ENCODE measurements at places on chromosomes 12 and 14.

- DNase-seq: no peak
Measured at GRCh38 chr12:2238111-2238510, 185.3 kb downstream of the CACNA1C start.

- no peak for DNase-seq
Measured at GRCh38 chr14:20757965-20758364, 10.2 kb upstream of the EDDM3B start.

DNA sequence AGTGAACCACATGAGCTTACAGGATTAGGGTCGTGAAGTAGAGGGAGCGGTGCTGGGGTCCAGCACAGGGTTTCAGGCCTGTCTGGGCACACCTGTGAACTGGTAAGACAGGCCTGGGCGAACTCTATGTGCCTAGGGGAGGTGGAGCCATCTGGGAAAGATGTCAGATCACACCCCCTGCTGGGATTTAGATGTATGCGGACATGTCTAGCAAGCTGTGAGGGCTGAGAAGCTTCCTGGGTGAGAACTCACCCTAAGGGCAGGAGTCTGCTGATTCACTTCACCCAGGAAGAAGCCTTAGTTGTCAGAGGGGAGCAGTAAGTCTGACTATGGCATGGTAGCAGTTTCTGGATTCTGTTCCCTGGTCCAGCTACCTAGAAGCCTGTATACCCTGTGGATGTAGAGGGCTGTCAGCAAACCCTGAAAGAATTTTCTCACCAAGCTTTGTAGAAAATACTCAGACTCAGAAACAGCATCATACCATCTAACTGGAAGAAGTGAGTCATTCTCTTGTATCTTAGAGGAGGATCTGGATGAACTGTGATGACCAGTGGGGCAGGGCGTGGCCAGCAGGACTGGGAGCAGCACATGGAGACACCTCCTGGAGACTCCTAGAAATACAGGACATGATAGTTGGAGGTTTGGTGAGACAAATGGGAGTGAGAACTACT, 11.2 kb upstream of the PYGL start:
- DNase-seq: peak; percentile 75

GRCh38 chr12:104649921-104650320, 193.2 kb downstream of the CHST11 start:
- no peak for DNase-seq

DNA sequence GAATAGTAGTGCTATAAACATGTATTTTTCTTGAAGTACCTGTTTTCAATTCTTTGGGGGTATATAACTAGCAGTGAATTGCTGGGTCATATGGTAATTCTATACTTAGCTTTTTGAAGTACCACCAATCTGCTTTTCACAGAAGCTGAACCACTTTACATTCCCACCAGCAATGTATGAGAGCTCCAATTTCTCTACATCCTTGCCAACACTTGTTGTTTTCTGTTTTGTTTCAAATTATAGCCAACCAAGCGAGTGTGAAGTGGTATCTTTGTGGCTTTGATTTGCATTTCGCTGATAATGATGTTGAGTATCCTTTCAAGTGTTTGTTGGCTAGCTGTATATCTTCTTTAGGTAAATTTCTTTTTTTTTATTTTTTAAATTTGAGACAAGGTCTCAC, 95.7 kb downstream of the PAPLN start:
- DNase-seq: no peak

DNA sequence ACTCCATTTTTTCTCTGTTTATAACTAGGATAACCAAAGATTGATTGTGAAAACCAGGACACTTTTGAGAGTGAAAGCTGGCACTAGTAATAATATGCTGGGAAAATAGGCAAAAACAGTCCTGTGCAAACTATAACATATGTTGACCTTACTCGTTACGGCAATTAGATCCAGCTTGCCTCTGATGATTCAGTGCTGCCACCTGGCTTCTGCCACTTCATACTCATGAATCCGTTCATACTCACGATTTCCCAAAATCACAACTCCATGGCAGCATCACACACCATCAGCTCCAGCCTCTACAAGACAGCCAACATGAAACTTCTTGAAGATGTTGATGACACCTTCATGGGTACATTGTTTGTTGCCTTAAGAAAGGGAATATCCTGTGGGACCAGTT, 49.1 kb upstream of the CAND1 start:
- DNase-seq: no peak

DNA sequence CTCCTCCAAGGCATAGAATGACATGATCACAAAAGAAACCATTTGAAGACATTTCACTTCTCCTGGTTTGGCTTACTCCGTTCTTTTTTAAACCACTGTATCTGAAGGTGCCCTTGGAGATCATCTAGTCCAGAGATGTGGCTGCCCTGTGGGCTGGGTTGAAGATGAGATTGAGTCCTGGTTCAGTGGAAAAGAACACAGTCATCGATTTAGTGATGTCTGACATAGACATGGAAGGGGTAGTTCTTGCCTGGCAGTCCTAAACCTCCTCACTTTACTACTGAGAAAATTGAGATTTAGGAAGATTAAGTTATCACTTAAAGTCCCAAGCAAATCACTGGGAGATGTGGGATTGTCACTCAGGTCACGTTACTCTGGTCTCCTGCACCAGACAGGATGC, 2.8 kb downstream of the VSIG10 start:
- DNase-seq: no peak

- DNase-seq: no peak
Measured at GRCh38 chr14:104292084-104292970, 153.9 kb downstream of the KIF26A start.

DNA sequence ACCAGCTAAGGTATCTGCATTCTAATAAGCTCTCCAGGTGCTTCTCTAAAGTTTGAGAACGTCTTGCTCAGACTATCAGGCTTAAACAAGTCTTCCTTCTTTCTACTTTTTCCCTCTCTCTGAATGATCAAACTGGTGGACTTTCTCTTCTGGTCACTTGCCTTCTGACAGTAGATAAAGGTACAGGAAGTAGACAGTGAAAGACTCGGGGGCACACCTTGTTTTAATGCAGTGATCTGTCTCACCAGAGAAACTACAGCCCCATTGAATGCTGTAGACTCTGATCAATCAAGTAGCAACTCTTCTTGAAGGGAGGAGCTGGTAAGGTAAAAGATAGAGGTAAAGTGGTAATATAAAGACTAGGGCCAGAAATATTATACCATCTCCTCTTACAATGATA, 48.1 kb upstream of the ATXN7L3B start:
- no peak for DNase-seq

- DNase-seq: no peak
Measured at GRCh38 chr14:100446572-100446971, 123.4 kb downstream of the SLC25A47 start.

DNA sequence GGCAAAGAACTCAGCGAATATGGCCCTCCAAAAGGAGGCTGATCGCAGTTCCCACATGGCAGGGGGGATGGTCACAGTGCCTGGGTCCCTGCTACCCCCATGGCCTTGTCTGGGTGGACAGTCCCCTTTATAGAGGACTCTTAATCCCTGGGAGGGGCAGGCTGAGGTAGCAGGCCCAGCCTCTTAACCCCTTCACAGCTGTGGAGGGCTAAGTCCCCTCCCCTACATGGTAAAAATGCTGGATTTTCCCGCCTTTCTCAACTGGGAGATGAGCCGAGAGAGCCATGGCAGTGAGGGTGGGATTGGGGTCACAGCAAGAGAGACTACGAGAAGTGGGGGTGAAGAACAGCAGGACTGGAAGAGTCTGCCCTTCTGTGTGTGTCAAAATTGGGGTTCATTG, at the start of gene MIP:
Gene MIP (minus strand): TSS at position 101 of the 400 bp plus-strand sequence. CDS start 44 bp downstream, at position 57.
- no peak for DNase-seq

- DNase-seq: no peak
Measured at GRCh38 chr14:85873006-85873405, 343.1 kb downstream of the FLRT2 start.

GRCh38 chr14:73209953-73210352, 27.4 kb upstream of the PAPLN start:
- no peak for DNase-seq

DNA sequence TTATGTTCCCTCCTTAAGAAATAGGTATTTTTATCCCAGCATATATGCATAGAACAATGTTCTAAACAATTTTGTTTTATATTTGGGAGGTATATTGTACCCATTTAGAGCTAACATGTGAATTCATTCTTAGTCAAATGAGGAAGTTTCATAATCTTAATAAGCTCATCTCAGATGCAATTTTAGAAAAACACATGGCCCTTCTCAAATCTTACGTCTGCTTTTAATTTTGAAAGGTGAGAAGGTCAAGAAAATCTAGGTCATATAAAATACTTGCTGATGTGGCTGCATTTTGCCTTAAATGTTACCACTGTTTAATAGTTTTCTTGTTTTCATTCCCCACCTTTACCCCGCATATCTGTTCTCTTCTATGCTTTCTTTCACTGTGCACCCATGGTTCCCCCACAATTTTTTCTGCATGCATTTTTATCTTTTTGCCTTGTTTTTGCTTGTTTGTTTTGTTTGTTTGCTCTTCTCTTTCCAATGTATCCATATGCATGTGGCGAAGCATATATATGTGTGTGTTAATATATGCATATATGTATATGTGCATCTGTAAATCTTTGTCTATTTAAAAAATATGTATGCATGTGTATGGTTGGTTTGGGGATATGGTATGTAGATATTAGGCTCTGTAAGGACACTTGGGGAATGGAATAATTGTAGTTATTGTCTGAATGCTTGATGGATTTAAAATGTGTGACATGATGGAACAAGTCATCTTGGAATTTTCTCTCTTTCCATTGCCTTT, 317.1 kb downstream of the BCAT1 start:
- no peak for DNase-seq

GRCh38 chr14:78752518-78753188, 582.5 kb downstream of the NRXN3 start:
- DNase-seq: no peak

DNA sequence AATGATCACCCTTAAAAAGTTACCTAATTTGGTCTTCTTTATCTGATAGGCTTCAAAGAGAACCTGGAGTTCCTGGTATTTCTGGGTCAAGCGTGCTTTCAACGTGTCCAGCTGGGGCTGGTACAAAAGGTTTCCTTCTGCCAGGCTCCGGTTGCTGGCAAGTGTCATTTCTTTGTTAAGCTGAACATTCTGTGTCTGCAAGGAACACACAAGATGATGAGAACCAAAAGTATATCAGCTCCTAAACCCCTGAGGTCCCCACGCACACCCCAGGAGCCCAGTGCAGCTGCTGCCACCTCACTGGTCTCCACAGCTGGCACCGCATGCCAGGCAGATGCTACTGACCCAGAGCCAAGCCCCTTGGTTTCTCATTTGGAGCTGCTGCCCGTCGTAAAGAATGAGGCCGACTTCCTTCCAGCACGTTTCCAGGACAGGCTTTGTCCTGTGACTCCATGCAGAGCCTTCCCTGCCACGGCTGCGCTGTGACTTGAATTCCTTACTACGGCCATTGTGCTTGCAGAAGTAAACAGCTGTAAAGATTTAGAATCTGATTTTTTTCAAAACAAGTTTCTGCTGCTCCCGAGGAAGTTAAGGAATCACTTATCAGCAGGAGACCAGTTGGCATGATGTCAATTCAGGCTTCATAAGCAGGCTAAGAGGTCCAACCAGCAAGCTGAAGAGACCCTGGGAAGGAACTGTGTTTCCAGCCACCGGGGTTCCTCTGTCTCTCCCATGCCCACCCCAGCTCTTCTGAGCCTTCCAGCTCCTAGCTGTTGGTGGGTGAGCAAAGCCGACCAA, 24.9 kb downstream of the VPS37B start:
- peak; percentile 30 for DNase-seq

DNA sequence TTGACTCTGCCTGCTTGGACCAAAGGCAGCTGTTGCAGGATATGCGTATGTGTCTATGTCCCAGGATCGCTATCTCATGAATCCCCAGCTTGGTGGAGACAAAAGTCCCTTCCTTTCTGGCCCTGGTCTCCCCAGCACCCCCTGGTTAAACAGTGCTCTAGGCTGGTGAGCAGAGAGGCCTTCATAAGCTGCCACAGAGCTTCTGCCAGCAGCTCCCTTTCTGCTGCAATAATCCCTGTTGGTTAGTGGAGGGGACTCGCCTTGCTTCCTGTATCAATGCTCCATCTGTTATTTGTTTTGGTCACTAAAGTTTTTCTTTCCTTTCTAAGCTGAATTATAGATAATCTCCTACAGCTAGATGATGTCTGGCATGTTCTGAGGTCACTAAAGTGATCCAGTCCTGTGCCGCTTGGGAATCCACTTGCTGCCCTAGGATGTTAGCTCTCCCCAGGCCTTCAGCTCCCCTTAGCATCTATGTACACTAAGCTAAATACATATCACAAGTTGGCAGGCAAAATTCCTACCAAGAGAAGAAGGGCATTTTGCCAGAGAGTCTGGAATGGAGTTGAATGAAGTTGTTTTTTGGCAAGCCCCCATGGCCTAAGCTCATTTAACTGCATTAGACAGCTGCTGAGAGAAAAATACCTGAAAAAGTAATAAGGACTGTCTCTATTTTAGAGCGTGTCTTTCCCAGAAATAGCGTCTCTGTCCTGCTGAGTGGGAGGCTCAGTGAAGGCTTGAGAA, 47.8 kb downstream of the RDH12 start:
- no peak for DNase-seq

DNA sequence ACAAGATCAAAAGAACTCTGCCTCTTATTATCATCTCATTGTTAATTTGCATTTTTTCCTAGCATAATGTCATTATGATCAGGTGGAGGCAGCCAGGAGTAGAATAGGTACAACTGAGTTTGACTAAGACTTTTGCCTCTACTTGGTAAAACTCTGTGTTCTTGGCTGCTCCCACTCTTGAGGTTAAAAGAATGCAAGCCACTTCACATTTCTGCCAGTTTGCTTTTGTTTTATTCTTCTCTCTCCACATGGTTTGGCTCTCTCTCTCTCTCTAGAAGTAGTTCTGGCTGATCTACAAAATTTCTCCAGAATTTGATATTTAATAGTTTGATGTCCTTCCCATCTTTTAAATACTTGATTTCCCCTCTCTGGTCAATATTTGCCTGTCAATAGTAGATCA, 170.7 kb upstream of the E2F7 start:
- DNase-seq: no peak

- no peak for DNase-seq
Measured at GRCh38 chr12:20778969-20779368, 31.5 kb upstream of the SLCO1B3 start.

DNA sequence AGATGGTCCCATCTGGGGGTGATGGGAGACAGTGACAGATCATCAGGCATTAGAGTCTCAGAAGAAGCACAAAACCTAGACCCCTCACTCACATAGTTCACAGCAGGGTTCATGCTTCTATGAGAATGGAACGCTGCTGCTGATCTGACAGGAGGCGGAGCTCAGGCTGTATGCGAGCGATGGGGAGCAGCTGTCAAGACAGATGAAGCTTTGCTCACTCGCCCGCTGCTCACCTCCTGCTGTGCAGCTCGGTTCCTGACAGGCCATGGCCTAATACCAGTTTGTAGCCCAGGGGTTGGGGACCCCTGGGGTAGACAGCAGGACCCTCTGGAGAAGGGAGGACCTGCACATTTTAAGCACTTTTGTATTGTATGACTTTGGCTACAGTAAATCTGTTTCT, 111.2 kb downstream of the LGMN start:
- no peak for DNase-seq

- no peak for DNase-seq
Measured at GRCh38 chr14:79608446-79608845, 602.9 kb downstream of the DIO2 start.

DNA sequence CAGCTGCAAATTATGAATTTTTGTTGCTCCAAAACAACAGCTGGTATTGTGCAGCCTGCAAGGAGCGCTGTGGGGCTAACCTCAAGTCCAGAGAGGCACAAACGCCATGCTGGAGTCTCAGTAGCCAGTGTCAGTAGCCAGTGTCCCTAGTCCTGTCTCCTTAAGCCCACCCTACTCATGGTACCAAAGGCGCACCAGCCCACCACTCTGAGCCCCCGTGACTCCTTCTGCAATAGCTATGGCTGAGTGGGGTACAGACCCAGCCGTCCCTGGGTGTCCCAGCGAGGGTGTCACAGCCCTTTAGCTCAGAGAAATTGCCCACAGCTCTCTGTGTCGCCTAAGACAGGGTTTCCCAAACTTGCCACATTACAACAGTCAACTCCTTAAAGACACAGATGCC, 65.2 kb downstream of the ARL6IP4 start:
- DNase-seq: no peak

All from SK-N-SH (cell line).